ENCODE measurements at places on chromosomes 12 and 14.

DNA sequence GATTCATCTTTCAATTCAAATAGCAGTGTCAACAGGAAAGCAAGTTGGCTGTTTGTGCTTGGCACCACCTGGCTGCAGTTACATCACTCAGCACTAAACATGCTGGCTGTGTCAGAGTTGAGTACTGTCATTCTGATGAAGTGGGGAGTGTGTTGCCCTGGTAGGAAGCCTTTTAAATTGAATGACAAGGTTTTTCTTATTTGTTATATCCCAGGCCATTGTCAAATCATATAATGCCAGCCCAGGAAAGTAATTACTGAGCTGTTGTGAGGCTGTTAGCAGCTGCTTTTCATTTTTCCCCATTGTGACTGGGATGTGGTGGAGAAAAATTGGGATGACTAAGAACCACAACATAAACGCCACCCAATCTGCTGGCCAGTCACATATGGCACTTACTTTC is 106.5 kb upstream of the PRKD1 start:
- no peak for DNase-seq

GRCh38 chr14:79855789-79856188 is 355.5 kb downstream of the DIO2 start:
- no peak for DNase-seq

GRCh38 chr12:121423682-121424623 is 24.0 kb downstream of the RNF34 start:
- no peak for DNase-seq

GRCh38 chr12:97560350-97560749 is 97.7 kb downstream of the RMST start:
- no peak for DNase-seq

DNA sequence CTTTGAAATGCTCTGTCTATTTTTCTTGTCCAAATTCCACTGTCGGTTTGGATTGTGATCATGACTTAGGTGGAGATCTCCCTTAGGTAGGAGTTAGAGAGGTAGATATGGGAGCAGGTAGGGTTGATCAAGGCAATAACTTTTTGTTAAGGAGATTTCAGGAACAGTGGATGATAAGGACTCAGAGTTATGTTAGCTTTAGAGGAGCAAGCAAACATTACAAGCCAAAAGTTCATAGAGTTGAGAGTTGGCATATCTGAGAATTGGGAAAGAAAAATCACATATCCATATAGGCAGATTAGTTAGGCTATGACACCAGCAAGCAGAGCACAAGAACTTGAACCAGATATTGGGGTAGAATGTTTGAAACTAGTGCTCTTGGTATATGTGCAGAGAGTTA is 43.1 kb upstream of the C12orf75 start:
- DNase-seq = no peak

DNA sequence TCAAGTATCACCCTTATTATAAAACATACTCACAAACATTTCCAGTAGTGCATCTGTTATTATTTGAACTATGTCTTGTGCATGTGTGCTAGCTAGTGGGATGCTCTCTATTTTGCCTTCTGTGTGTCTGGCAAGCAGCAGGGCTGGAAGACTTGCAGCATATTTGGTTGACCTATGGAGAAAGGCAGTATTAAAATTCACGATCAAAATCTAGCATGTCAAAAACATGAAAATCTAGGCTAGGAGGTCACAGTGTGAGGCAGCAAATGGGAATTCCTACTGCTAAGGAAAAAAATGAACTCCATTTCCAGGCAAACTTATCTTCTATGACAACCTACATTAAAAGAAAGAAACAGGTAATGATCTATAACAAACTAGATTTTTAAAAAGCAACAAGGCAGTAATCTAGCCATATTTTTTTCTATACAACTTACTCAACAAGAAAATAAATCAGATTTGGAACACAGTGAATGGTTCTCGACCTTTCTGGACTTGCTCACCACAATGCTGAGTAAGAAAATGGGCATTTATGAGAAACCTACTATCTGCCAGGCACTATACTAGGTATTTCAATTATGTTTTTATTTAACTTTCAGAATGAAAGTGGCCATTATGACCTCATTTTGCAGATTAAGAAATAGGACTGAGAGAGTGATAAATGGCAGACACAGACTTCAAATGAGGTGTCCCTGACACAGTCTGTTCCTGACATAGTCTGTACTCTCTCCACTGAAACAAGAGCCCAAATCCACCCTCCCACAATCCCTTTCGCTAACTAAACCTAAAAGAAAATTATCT is 96.8 kb downstream of the TXNDC16 start:
- DNase-seq = no peak

DNA sequence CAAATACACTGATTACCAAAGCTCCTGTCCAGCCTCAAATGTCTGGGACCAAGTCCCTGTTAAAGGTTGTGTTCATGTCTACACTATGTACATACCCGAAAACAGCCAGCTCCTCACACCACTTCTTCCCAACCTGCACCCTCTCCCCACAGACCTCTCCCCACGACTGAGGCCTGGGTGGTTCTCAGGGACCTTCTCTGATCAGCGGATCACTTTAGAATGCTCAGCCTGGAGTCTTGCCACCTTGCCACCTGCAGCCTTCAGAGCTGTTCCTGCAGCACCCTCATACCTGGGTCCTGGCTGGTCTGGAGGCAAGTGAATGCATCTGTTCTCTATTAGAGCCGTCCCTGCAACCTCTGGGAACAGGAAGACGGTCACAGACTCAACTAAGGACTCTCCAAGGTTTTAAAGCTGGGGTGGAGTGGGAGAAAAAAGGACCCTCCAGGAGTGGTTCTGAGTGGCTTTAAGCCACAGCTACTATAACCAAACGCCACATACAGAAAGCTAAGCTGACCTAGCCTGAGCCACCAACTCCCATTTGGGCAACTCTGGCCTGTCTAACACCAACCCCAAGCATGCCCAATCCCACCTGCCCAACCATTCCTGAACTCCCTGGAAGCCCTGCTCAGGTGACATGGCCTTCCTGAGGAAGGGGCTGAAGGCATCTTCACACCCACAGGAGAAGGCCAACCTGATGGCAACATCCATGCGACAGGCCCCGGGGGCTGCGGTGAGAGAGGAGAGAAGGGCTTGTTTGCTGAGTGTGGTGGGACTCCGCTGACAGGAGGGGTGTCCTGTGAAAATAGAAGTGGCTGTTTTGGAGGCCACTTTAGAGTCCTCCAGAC is 8.6 kb downstream of the KRT2 start:
- no peak for DNase-seq

DNA sequence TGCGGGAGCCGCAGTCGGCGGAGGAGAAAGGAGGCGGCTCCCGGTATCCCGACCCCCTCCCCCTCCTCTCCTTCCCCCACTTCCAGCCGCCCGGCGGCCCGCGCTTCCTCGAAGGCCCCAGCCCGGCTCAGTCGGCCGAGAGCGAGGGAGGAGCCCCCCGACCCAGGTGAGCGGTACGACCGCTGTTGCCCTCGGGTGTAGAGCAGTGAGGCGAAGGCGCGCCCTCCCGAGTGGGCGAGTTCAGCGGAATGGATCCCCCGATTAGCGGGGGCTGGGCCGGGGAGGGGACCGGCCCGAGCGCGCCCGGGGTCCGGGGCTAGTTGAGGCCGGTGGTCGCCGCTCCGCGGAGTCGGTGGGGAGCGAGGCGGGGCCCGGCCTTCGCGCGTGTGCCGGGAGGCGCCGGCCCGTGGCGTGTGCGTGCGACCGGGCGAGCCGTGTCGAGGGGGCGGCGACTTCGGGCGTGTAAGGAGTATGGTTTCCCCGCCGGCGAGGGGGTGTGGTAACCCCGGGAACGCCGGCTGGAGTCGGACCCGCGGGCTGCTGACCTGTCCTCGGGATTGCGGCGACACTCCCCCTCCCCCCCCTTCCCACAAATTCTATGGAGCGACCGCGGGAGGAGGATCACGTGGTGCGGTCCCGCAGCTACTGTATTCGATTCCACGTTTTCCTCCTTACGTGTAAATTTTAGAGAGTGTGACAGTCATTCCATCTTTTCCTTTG is 501 bp downstream of the RIMKLB start:
- DNase-seq = no peak

- no peak for DNase-seq
These were observed 113.3 kb downstream of the ANO6 start for GRCh38 chr12:45329238-45329637.

DNA sequence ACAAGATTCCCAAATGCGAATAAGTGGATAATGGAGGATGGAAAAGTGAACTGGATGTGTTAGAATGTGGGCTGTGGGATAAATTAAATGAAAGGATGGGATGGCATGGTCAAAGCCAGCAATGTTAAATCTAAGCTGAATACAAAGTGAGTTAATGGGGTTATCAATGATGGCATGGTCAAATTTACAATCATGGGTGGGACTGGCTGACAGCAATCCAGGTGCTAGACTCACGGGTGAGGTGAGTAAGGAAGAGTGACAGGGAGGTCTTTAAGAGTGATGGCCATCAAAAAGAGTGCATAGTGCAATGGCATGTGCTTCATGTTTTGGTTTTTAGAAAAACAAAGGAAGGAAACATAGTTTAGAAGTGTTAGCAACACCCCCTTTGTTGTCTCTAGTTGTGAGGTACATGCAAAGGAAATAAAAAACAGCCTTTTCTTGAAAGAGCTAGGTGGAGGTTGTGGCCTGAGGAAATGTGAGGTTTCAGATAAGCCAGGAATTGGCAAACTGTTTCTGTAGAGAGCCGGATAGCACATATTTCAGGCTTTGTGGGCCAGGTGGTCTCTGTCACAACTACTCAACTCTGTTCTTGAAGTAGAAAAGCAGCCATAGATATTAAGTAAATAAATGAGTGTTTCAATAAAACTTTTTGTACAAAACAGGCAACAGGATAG is 328.7 kb downstream of the RPL10L start:
- DNase-seq = no peak

DNA sequence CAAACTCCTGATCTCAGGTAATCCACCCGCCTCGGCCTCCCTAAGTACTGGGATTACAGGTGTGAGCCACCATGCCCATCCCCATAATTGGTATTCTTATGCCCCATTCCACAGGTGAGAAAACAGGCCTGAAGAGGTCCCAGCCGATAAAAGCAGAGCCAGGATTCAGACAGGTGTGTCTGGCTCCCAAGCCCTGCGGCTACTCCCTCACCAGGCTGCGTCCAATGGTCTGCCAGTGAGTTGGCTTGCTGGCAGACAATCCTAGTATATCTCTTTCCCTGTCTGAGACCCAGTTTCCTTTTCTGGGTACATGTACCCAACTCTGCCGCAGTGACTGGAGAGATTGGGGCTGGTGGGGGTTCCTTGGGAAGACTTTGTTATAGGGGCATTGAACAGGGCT is 1.9 kb upstream of the TSPAN9 start:
- DNase-seq = no peak

GRCh38 chr12:53048780-53049401 is 974 bp upstream of the TNS2 start:
- no peak for DNase-seq

DNA sequence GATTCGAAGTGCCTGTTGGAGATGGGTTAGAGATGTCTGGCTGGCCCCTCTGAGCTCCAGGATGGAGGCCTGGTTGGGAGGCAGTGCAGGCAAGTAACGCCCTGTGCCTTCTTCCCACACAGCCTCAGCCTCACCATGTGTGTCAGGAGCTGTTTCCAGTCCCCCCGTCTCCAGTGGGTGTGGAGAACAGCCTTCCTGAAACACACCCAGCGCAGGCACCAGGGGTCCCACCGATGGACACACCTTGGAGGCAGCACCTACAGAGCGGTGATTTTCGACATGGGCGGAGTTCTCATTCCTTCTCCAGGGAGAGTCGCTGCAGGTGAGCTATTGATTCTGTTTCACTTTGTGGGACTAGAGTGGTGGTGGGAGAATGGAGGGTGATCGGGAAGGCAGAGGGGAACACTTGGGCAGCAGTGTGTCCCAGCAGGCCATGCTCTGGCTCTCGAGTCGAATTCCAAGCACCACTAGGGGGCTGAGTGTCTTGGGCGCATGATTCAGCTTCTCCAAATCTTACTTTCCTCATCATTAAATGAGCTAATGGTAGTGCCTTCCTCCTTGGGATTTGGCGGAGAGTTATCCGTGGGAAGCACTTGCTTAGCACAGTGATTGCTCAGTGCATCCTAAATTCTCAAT is 6.8 kb downstream of the ACAD10 start:
- no peak for DNase-seq

- DNase-seq = no peak
These were observed 29.5 kb downstream of the HELB start for GRCh38 chr12:66331814-66332213.

DNA sequence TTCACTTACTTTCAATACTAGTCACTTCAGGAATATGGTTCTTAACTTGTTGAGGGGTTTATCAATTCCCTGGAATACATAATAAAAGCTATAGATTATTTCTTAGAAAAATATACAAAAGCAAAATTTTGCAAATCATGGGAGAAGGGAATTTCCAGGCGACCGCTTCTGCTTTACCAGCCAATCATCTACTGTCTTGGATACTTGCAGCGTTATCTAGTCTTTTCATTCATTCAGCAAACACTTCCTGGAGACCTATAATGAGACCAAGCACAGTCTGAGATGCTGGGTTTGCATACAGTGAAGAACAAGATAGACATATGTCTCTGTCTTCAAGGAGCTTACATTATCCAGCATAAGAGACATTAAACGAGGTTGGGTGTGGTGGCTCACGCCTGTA is 1.5 kb upstream of the MRPL42 start:
- DNase-seq = no peak

GRCh38 chr12:25655702-25656101 is 102.6 kb upstream of the LMNTD1 start:
- DNase-seq = no peak

All from NCI-H460 (cell line).